Thymus (tissue), 14 donors: ENCODE measurements at places on chromosomes 6 and 20. TPM values are rescaled to one million over a fixed set of nuclear protein-coding genes. Genes with fewer than 3 reads are reported as not detected.

Gene SLC32A1
- 0.11 TPM for polyA plus RNA-seq

DNA sequence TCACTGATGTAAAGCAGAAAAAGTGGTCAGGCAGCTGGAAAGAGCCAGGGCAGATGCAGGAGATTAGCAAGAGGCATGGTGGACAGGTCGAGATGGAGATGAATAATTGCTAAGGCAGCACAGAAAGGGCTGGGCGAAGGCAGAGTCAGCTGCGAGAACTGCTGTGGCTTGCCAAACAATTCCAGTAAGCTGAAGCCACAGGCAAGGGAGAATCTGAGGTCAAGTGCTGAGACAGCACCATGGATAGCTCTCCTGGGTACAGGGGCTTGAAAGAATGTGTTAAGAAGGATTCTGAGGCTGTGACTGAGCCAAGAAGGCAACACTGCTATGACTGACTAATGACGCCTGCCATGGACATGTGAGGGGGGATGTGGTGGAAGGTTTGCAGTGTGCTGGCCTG, 220.8 kb upstream of the FOXA2 start:
- DNase-seq: no peak

DNA sequence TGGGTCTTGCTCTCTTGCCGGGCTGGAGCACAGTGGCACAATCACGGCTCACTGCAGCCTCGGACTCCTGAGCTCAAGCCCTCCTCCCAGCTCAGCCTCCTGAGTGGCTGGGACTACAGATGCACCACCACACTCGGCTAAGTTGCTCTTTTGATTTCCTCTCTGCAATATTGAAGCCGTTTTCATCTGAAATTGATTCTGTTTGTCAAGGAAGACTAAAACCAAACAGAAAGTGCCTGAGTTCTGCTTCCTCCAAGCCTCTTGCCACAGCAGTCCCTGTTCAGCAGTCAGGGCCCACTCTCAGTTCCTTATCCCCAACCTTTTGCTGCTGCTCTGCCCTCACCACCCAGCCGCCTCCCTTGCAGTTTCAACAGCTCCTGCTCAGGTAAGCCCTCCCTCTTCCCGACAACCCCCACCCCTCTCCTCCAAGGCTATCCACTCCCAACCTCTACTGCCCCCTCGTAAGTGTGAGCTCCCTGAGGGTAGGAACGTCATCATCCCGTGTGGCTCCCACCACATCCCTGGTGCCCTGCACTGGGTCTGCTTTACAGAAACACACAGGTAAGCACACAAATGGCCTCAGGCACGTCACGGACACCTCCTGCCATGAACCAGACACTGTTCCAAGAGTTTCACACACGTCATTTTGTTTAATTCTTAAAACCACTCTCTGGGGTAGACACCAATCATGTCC, 70.7 kb upstream of the TAB2 start:
- DNase-seq: no peak

Gene APCDD1L
- polyA plus RNA-seq: 0.05 TPM
